ENCODE measurements at places on chromosomes 3 and 15.
A peak's percentile ranks its signal among the peaks of the same experiment; 100 is the strongest.

DNA sequence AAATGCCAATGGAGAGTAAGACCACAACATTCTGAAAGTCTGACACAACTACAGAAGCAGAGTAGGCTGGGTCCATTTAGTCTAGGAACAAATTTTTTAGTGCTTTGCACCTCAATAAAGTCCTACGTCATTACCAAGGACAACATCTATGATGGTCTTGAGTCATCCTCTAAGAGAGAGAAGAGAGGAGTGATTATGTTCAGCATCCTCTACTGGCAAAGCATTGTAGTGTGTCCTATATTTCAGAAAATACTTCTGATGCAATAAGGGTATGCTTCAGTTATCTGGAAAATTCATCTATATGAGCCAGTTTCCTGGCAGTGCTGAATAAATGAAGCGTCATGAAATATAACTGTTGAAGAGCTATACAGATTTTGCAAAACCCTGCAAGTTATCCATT is 95.6 kb downstream of the P2RY1 start:
- no peak for DNase-seq

DNA sequence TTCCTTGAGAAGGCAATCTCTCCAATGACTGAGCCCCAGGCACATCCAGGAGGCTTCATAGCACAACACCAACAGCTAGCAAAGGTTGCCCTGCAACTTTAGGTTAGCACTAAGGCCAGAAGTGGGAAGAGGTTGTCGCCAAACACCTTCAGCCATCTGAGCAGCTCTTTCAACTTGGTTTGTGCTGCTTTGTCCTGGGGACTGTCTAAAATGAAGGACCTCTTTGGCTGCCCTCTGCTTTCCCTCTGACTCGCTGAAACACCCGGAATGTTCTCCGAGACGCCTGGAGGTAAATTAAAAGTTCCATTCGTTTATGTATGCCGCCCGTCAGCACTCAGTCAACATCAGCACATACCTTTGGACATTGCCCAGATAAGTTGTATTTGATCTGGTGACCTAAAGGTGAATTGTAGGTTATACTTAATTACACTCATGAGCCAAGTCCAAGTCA is 121.2 kb upstream of the NR2F2 start:
- no peak for DNase-seq

DNA sequence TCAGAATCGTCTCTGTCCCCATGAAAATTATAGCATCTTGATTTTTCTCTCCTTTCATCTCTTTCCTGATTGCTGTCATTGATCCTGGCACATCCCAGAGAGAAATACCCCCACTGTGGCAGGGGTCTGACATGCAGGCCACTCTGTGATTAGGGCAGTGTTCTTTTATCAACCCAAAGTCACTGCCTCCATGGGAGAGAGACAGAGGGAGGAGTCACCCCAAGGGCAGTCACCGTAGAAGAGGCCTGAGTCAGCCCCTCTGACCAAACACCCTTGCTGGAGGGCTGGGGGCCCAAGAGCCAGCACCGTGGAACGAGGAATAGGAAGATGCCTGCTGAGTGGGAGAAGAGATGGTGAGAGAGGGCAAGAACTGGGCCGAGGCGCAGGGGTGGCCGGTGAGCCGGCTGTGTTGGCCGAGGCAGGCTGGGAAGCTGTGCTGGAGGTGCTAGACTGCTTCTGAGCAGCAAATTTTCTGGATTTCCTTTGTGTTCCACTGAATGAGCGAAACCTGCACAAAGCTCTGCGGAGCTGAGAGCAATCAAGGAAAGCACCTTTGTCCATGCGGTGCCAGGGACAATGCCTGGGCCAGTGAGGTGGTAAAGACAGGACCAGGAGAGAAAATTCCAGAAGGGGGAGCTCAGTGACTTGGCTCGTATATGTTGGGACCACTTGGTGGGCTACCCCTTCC is 103.8 kb downstream of the ADCY5 start:
- no peak for DNase-seq

- no peak for DNase-seq
These were observed 48.9 kb downstream of the FAIM start for GRCh38 chr3:138657508-138657907.

DNA sequence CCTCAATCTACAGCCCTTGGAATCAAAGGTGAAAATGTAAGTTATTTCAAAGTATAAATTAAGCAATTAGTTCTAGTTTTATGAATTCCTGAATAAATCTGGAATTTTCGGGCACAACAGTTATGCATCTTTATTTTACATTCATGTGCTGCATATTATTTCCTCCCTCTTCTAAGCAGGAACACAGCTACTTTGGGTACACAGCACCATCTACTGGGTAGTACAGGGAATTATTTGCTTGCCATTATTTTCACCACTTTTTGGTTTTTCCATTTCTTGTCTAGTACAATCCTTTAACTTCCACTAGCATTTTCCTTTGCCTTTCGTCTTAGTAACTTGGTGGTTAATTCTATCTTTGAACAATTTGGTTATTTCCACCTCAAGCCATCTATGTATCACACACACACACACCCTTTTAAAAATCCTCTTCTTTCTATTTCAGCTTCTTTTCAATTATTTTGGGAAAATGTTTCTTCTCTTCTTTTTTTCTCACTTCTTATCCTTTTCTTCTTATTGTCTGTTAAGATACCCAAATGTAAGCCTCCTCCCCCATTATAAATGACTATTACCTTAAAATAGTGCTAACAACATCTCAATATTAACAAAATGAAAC is 451.0 kb downstream of the MFSD1 start:
- DNase-seq: no peak

GRCh38 chr3:189981668-189982067 is 139.0 kb downstream of the P3H2 start:
- no peak for DNase-seq

DNA sequence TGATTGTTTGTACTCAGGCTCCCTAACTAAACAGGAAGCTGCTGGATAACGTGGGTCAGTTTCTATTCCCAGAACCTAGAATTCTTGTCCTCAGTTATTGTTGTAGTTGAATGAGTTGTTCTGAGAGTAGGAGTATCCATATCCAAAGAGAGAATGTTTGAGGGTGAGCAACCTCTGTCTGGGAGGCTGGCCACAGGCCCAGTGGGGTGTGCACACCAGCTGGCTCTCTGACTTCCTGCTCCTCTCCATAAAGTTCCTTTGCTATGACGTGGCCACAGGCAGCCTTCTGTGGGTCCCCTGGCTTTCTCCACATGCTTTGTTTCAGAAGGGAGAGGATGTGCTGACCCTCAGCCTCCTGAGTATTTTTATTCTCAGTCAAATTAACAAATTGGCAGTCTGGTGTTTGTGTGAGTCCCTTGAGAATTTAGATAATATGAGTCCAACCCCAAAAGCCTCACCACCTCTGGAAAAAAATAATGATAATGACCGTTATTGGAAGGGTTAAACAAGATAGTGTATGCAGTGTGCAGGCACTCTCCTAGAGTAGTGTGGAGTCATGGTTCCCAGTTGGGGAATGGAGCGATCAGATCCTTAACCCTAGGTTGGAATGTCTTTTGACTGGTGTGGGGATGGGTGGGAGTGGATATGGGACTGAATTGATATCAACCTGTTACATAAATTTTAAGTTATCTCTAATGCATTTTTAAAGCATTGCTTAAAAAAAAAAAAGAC is 47.6 kb upstream of the MED12L start:
- no peak for DNase-seq

- peak; percentile 95 for DNase-seq
These were observed 32.8 kb downstream of the RPN1 start for GRCh38 chr3:128617557-128618397.

GRCh38 chr15:95853350-95853749 is 477.1 kb upstream of the NR2F2 start:
- DNase-seq: no peak

- no peak for DNase-seq
These were observed 1002.8 kb upstream of the NR2F2 start for GRCh38 chr15:95327661-95328060.

DNA sequence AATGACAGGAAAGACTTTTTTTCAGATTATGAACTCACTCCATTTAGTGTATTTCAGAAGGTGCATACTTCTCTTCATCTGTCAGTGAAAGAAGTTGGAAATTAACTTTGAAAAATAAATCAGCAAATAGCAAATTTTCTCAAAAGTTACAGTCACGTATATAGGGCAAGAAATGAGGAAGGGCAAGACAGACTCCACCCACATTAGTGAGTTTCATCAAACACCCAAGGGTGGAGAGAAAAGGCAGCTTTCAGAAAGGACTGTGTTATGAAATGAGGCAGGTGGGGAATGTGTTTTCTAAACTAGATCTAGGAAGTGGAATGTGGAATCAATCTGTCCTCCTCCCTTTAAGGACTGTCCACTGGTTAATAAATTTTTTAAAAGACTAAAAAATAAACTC is 2.9 kb downstream of the SLC22A13 start:
- DNase-seq: no peak

- DNase-seq: no peak
These were observed 68.9 kb downstream of the CHRNA7 start for GRCh38 chr15:32099097-32099785.

DNA sequence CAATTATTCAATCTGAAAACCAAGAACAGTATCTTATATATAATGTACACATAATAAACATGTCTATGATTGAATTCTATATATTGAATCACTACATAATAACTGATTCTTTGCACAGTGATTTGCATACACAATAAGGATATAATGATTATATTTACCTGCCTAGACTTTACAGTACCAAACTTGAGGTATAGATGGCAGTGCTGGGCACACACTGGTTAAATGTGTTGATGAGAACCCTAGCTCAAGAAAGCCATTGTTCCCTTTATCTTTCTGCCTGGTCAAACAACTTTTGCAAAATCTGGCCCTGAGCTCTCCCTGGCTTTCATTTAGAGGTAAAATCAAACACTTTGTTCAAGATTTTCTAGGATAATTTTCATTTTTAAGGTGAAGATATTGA is 697.7 kb downstream of the TUSC7 start:
- peak; percentile 43 for DNase-seq

DNA sequence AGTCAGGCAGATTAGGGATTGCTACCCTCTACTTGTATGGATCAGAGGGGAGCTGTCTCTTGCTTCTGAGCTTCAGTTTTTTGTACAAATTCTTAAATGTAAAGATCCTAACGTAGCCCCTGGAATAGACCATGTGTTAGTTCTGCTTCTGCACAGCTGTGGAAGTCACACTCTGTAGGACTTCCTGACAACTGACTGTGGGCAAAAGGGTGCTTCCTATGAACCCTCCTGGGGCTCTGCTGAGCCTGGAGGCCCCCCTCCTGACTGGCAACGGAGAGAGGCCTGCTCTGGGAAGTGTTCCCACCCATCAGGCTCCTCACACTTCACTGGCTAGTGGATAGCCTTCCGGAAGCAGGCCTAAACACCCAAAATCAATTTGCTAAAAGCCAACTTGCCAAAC is 131.0 kb downstream of the RPLP1 start:
- no peak for DNase-seq

- no peak for DNase-seq
These were observed 280.0 kb downstream of the IGSF11 start for GRCh38 chr3:118754406-118755252.

Data from NCI-H1436 treated with DMSO at 0.1 percent for 48 hours (cell line).